ENCODE measurements at places on chromosomes 3 and 15.

GRCh38 chr3:36451816-36452215, 71.5 kb downstream of the STAC start:
- DNase-seq = no peak

GRCh38 chr3:56413911-56414310, 54.4 kb downstream of the ERC2 start:
- no peak for DNase-seq

DNA sequence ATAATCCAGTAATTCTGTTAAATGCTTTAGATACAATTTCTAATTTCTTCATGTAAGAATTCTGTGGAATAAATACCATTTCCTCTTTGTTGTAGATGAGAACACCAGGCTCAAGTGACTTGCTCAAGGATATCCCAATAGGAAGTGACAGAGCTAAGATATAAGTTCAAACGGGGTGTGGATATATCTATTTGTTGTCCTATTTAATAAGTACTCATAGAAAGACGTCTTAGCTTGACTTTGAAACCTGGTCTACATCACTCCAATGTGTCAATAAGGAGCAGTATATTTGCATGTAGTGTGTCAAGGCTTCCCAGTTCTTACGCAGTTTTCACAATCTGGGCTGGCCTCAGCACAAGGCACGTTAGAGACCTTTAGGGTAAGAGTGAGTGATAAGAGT, 4.7 kb upstream of the GCSAM start:
- no peak for DNase-seq

DNA sequence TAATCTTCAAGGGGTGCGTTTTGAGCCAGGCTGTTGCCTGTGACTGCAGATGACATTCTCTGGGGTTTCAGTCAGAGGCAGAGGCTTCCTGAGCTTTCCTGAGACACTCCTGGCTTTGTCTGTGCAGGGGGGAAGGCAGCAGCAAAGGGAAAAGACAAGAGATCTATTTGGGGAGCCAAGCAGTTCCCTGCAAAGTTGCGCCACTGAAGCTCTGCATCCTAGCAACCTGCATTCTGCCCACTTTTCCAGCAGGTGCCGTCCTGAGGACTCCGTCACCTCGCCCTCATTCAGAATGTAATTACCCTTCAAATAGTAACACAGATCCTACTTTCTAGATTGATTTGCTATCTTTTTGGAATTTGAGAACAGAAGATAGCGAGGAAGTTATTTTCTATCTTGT, 1.9 kb upstream of the TMEM158 start:
- no peak for DNase-seq

- DNase-seq = no peak
Measured at GRCh38 chr3:58317811-58318210, 11.5 kb downstream of the HTD2 start.

DNA sequence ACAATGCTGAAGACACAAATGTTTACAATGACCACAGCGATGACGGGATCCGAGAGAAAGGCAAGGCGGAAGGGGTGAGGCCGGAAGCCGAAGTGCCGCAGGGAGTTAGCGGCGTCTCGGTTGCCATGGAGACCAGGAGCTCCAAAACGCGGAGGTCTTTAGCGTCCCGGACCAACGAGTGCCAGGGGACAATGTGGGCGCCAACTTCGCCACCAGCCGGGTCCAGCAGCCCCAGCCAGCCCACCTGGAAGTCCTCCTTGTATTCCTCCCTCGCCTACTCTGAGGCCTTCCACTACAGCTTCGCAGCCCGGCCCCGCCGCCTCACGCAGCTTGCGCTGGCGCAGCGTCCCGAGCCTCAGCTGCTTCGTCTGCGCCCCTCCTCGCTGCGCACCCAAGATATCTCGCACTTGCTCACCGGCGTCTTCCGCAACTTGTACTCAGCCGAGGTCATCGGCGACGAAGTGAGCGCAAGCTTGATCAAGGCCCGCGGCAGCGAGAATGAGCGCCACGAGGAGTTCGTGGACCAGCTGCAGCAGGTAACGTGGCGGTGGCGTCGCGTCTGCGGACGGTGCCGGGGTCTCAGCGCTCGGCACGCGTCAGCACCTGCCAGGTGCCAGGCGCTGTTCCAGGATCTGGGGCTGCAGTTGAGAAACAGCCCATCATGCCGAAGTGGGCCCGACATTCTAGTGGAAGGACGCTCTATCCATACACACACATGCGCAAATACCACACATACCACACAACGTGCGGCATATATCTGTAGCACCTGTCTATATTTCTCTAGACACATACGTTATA, at the start of gene DLEC1:
TSS of gene DLEC1 (plus strand) at position 108 of the 798 bp plus-strand sequence. CDS start at position 126, 18 bp downstream.
- peak; percentile 82 for DNase-seq

- no peak for DNase-seq
Measured at GRCh38 chr15:79170256-79170664, 79.7 kb upstream of the RASGRF1 start.

DNA sequence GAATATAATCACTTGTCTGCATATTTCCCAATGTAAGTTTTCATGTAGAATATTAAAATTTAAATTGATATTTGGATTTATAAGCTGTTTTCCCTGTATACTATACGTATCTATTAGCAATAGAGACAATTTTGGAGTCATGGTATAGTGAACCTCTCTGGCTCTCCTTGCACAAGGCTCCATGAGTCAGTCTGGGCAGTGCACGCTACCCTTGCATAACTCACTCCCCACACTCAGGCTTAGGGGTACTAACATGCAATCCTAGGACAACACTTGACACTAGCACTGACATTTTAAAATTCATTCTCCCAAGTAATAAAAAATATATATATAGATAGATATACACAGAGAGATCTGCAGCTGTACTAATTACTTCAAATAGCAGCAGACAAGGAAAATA, 39.2 kb downstream of the SLC24A1 start:
- DNase-seq = no peak

DNA sequence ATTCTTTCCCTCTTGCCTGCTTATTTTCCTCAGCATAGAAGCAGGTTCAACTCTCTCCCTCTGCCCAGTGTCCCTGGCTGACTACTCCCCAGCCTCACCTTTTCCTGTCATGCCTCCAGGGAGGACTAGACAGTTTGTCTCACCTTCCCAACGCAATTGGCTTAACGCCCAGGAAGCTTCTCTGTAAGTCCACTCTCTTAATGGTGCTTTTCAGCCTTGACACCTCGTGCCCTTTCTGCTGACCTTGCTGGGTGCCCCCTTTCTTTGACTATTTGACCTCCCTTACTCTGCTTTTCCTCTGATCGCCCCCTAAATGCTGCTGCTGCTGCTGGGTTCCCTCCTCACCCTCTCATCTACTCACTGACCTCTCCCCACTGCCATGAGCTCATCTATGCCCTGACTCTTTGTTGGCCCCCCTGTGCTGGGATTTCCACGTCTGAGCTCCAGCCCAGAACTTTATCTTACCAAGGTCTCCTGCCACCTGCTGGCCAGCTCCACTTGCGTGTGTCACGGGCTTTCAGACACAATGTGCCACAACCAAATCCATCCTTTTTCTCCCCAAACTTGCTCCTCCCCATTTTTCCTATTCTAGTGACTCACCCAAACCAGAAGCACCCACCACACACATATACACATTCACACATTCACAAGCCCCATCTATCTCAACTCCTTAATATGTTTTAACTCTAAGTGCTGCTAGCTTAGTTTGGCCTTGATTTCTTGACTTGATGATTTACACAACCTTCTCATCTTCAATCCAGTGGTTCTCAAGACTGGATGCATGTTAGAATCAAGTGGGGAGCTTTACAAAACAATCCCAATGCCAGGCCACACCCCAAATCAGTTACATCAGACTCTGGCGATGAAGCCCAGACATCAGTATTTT, 16.6 kb downstream of the EPB42 start:
- peak; percentile 47 for DNase-seq

DNA sequence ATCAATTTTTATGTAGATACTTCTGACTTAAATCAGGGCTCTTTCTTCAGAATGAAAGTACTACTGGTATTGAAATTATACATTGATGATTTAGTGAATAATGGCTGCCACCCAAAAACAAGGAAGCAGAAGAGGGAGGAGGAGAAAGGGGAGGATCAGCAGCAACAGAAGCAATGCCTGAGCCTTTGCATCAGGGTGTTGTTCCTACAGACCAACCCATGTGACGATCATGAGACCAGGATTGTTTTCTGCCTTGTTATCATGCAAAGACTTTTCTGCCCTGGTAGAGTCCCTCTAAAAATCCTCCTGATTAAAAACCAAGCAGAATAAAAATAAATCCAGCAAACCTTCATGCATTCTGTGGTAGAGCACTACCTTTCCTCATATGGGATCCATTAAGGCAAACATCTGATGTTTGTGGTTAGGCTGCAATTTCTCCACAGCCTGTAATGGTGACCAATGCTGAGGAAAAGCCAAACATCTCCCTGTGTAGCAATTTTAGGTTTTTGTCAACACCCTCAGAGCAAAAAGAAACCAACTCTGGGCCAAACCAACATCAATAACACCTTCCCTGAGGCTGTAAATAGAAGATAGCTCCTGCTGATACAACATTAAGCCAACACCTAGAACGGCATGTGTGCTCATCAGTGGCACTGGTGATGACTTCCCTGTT, 191.7 kb downstream of the ATP8B4 start:
- DNase-seq = no peak

- DNase-seq = peak; percentile 85
Measured at GRCh38 chr3:47824541-47825473, 21.9 kb downstream of the DHX30 start.

GRCh38 chr15:94467034-94467433, 235.7 kb downstream of the MCTP2 start:
- DNase-seq = no peak

DNA sequence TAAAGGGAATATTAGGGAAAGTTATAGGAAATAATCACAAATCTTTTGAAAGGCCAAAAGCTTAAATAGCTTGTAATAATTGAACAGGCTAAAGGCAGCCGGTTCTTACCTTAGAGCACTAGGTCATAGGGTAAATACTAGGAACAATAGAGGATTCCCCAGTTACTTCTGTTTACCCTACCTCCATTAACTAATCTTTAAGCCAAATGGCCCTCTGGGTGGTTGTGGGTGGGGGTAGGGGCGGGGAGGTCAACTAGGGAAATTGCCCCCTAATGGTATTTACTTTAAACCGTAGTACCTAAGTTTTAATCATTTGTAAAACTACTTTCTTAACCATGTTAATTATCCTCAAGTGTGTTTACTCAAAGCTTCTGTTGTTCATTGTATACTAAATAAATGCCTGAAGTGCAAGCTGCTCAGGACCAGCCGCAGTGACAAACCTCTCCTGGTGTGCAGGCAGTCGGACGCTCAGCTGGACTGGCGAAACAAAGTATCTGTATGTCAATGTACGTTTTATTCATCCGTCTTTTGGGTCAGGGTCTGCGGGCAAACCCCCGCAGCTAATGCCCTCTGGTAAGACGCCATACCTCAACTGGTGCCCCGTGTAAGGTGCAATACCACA, 18.9 kb downstream of the MAGEL2 start:
- no peak for DNase-seq

DNA sequence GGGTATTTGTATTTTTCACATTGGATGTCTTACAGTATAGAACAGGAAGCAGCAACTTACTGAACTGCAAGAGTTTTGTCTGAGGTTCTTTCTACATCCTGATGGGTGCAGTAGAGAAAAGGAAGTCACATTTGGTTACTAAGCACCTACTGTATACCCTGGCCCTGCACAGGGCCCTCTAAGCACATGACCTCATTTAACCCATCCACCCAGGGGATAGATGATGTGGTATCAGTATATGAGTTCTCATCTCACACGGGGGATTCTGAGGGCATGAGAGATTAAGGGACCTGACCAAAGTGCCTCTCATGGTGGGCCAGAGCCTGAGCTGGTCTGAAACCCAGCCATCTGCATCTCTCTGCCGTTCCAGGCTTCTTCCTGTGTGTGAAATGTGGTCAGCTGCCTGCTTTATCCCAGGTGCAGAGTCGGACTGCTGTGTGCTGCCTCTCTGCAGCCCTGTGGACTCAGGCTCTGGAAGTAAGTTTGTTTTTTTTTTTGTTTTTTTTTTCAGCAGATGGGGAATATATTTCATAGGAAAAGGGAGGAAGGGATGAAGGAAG, 17.9 kb downstream of the SLC6A11 start:
- no peak for DNase-seq

GRCh38 chr15:43414196-43414595, 43.3 kb downstream of the TUBGCP4 start:
- DNase-seq = no peak

DNA sequence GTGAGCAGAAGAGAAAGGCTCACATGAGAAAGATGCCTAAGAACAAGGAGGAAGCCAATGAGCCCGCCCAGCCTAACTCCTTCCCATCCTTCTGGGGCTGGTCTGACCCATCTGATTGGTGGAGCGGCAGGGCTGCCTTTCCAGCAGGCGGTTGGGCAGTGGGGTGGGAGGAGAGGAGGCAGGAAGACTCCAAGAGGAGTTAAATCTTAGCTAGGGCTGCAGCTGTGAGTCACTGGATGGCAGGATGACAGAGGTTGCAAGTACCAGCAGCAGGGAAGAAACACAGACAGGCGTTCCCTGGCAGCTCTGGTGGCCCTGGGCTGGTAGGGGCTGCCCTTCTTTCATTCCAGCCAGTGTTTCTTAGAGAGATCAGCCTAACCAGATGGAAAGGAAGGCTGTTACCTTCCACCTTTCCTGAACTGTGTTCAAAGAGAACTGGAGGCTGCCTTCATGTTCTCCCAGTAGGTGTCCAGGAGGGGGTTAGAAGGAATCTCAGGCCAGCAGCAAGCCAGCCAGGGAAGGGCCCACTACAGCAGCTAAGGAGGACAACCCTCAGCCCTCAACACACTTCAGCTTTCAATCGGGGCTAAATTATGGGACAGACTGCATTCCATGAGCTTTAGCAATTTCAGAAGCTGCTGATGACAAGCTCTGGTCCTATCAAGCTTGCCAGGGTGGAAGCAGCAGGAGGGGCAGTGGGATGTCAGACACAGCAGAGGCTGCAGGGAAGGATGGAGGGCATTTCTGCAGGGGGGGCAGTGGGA, 50.3 kb downstream of the CHSY1 start:
- DNase-seq = peak; percentile 96

- DNase-seq = no peak
Measured at GRCh38 chr15:75203908-75204263, 2.2 kb downstream of the C15orf39 start.

GRCh38 chr3:71265365-71265915, 318.1 kb downstream of the FOXP1 start:
- no peak for DNase-seq

GRCh38 chr3:147906285-147906684, 497.1 kb downstream of the ZIC1 start:
- DNase-seq = no peak

GRCh38 chr3:143410259-143410658, 290.7 kb downstream of the CHST2 start:
- no peak for DNase-seq

- no peak for DNase-seq
Measured at GRCh38 chr15:84949845-84950569, 31.6 kb upstream of the PDE8A start.

DNA sequence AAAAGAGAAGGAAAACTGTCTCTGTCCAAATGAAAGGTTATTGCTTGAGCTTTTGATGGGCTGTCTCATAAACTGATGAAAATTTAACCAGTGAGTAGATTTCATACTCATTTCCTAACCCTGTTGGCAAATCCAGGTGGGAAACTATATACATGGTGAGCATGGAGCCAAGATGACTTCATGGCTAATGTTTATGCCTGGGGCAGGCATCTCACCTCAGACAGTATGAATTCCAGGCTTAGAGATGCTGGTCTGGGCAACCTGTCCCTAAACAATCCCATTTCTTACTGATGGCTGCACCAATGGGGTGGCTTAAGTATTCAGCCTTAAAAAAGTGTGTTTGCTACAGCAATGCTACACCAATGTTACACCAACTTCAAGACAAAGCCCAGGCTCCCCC, 58.1 kb downstream of the SLTM start:
- DNase-seq = no peak

Measured in femur (tissue), 1 donor.